ENCODE measurements at places on chromosomes 7 and 10.

- DNase-seq: peak; percentile 22
Observed at GRCh38 chr10:102065561-102066398, 631 bp downstream of the HPS6 start.

- DNase-seq: no peak
Observed at GRCh38 chr7:45938626-45939302, 17.7 kb upstream of the IGFBP3 start.

DNA sequence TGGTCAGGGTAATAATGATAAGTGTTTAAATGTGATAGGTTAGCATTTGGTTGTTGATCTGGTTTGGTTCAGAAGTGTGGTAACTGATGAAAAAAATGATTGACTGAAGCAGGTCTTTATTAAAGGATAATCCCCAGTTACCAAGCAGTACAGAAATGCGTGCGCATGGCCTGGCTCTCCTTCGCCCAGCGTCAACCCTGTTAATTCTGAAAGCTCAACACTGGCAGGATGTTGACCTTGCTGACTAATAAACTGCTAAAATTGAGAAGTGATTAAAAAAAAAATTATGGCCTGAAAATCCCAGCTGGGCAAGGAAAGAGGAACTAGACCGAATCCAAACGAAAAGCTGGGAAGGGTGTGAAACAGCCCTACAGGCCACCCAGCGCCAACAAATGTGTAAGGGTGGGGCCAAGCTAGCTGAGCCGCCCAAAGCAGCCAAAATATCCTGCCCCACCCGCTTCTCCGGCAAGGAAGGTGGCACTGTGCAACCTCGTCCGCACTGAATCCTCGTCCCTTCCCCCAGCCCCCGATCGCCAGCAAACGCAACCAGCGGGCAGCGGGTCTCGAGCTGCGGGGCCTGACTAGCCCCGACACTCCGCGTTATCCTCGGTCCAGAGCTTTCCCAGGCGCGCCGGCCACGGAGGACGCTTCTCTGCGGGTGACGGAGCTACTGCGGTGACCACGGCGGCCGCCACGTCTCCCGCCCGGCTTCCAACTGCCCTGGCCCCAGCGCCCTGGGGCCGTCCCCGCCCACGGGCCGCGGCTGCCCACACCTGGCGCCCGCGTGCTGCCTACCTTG is 561 bp downstream of the SHTN1 start:
- DNase-seq: peak; percentile 17

DNA sequence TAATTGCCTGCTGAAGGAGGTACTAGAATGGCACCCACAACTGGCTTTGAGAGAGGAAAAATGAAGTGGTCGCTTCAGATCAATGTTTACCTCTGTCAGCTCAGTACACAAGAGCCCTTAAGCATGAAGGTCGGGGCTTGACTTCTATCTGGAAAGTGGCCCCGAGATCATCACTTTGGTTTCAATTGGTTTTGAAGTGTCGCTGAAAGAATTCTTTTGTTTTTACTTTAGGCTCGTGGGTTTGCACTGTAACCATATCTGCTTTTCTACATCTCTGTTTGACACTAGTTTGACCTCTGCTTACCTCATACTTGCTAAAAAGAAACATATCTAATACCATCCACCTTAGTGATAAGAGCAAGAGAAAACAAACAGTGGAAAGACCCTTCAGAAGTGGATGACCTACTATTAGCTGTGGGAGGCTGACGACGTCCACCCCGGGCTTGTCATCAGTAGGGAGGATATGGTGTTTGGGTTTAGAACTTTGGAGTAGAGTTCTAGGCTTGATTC is 361.8 kb downstream of the GATA3 start:
- no peak for DNase-seq

DNA sequence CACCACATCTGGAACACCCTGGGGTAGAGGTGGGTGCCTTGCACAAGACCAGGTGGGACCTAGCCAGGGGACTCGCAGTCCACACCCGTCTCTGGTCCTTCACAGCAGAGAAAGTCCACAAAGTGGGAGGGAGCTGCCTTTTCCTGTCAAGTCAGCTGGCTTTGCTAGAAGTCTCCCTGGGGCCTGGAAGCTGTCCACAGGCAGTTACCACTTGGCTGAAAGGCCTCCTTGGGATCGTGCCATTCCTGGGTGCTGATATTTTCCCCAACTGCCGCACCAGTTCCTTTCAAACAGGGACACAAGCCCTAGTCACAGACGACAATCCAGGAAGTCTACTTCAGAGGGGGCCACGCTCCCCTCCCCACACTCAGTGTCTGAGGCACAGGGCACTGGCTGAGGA is 75.4 kb downstream of the AFAP1L2 start:
- DNase-seq: no peak

GRCh38 chr10:47139121-47139520 is 160.9 kb upstream of the GDF10 start:
- no peak for DNase-seq
